ENCODE measurements at places on chromosomes 12 and 14.

DNA sequence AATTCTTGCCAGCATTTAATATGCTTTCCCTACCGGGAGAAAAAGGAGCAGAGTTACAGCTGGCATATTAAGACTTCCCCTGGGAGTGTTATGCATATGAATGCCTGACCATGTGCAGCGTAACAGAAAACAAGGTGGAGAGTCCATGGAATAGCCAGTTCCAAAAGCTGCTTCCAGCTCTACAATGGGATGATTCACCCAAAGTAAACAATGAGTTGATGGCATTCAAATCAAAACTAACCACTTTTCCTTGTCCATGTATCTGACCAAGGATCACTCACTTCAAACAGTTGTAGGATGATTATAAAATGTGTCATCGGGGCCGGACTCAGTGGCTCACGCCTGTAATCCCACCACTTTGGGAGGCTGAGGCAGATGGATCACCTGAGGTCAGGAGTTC, 48.1 kb upstream of the BICDL1 start:
- peak; percentile 83 for DNase-seq

DNA sequence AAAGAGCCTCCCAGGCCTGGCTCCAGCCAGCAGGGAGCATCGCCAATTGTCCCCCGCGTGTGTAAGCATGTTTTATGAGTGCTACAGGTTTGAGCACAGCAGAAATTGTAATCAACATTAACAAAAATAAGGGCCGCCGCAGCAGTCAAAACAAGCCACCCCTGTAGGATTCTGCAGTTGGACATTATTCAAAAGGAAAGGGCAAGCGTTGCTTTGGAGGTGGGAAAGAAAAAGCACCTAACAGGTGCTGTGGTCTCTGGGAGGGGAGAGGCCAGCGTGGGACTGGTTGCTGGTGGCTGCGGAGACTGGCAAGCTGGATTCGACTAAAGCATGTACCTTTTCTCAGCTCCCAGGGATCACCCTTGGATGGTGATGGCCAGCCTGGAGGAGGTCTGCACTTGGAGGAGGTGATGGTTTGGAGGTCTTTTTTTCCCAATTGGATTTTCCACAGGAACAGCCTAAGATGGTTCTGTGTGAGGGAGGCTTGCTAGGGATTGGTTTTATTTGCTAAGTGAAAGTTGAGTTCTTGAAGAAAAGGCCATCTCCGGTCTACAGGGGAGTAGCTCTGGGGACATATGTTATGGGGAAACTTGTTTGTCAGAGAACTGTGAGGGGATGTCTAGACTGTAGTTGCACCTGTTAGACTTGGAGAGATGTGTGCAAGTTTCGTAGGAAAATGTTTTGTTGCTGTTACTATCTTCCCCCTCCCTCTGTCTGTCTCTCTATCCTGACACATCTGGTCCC, 2.0 kb downstream of the DYRK2 start:
- DNase-seq = no peak

GRCh38 chr12:50788561-50788960, 24.7 kb downstream of the ATF1 start:
- peak; percentile 98 for DNase-seq

- DNase-seq = no peak
These were observed 170.9 kb downstream of the GRIP1 start for GRCh38 chr12:66508025-66508424.

GRCh38 chr12:1830981-1831963, 10.9 kb downstream of the LRTM2 start:
- no peak for DNase-seq

- no peak for DNase-seq
These were observed 1.3 kb upstream of the TRIP11 start for GRCh38 chr14:92041203-92041602.

DNA sequence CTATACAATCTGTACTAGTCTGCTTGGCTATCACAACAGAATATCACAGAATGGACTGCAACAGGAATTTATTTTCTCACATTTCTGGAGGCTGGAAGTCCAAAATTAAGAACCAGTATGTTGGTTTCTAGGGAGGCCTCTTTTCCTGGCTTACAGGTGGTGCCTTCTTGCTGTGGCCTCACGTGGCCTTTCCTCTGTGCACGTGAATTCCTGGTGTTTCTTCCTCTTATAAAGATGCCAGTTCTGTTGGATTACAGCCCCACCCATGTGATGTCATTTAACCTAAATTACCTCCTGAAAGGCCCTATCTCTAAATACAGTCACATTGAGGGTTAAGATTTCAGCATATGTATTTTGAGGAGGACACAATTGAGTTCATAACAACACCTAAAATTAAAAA, 32.1 kb upstream of the C2CD5 start:
- DNase-seq = no peak

DNA sequence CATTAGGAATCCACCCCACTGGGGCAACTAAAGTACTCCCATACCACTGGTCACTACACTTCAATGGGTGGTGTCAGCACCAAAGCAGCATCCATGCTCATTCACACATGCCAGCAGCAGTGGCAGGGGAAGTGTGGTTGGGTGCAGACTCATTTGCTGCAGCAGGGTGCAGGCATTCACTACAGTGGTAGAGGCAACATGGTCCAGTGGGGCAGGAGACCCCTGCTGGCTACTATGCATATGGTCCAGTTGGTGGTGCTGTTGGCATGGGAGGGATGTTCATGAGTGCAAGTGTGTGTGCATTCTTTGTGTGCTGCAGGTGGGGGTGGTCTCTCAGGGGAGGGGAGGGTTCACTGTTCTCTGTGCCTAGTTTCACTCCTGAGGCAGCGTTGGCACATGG, 908.4 kb upstream of the NOVA1 start:
- no peak for DNase-seq

DNA sequence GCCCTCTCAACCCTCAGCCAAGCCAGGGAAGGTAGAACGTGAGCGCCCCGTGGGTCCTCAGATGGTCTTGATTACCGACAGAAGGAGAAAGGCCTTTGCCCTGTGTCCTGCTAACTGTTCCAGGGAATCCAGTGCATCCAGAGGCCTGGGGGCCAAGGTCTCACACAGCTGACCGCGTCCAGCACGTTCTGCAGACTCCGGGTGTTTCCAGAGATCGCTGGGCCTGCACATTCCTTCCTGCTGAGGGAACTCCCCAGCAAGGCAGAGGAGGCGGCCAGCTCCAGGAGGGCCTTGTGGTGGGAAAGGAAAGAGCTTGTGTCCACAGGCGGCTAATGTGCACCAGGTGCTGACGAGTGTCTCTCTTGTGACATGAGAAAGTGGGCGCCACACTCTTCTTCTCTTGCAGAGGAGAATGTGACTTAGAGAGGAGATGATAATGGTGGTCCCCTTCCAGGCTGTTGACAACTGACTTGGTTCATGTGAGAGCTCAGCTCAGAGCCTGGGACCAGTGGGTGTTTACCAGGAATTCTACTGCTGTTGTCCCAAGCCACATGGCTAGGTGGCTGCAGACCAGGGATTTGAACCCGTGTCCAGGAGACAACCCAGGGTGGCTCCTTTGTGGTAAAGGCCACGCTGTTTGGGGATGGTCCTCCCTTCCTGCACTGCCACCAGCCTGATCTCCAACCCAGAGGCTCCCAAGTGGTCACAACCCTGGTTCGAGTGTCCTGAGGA, 46.8 kb upstream of the DLK1 start:
- DNase-seq = no peak

GRCh38 chr14:47596860-47597259, 78.5 kb downstream of the MDGA2 start:
- DNase-seq = no peak

DNA sequence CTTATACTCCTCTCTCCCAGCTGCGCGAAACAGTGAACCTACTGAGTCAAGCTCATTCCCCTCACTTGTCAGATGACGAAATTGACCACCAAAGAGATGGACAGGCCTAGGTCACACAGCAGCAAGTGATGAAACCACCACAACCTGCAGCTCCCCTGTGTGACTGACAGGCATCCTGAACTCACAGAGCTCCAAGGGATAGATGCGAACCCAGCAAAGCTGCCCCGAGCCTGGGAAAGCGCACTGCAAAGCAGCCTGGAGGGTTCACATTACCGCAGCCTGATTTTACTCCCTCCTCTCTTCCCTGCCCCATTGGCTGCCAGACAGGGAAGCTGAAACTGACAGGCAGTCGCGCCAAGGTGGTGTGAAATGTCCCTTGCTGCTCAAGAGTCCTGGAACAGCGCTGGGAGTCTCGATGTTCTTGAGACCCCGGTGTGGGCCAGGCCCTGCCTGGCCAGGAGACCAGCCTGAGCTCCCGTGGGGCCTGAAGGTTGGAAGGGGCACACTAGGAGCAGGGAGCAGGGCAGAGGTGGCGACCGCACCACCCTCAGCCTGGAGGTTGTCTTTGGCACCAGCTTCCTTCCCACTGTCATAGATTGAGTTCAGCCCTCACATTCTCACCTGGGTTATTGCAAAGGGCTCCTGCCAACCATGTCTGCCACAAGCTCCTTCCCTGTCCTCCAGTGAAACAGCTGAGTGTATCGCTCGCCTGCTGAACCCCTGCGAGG, 36.3 kb downstream of the SNRNP35 start:
- DNase-seq = no peak

DNA sequence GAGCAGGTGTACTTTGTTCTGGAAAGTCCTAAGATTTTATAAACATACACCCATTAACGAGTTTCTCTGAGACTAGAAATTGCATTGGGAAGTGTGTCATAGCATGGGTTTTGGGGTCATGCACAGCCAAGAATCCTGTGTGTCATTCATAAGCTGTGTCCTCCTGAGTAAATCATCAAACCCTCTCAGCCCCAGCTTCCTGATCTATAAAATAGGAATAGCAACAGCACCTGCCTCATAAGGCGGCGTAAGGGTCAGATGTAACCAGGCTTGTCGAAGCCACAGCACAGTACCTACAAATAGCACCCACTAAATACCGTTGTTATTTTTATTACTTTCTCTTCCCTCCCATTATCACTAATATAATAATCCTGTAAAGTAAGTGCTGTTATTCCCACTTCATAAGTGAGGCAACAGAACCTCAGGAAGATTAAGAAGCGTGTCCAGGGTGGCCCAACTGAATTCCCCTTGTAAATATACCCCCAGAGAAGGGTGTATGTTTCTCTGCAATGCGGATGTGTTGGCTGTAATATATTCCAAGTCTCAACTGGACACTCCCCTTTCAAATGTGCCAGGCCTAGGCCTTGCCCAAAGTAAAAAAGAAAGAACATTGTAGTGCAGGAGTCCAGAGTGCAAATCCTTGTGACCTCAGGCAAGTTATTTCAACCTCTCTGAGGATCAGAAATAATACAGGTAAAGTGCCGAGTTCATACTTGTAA, 188.3 kb upstream of the BCL2L14 start:
- DNase-seq = no peak

DNA sequence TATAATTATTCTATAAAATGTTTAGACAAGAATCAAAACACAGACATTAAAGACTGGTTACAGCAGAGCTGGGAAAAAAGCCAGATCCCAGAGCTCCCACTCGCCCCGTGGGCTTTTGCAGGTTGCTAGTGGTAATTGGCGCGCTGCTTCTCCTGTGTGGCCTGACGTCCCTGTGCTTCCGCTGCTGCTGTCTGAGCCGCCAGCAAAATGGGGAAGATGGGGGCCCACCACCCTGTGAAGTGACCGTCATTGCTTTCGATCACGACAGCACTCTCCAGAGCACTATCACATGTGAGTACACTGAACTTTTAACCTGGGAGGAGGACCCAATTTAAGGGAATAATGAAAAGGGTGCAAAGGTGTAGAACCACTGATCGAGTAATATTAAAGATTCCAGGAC, 7.5 kb downstream of the TMEM52B start:
- DNase-seq = no peak

GRCh38 chr14:58641509-58641908, 3.7 kb downstream of the DACT1 start:
- no peak for DNase-seq

GRCh38 chr14:47744155-47744554, 68.8 kb upstream of the MDGA2 start:
- no peak for DNase-seq

- peak; percentile 20 for DNase-seq
These were observed 48.1 kb downstream of the VWF start for GRCh38 chr12:6076346-6076745.

GRCh38 chr12:29389295-29389919, 8.4 kb upstream of the ERGIC2 start:
- no peak for DNase-seq

DNA sequence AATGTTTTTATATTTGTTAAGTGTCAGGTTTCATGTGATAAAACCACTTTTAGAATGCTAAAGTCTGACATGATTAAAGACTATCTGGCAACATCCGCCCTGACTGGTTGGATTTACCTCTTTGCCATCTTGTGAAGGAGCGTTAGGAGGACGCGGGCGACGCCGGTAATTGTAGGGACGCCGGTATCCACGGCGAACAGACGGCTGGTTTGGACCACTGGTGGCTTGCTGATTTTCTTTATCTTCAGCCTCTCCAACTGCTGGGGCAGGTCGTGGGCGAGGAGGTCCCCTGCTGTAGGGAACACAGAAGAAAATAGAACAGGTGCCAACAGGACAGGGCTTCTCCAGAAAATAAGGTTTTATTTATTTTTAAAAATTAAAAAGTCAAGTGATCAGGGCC, 21.3 kb downstream of the YBX3 start:
- no peak for DNase-seq

DNA sequence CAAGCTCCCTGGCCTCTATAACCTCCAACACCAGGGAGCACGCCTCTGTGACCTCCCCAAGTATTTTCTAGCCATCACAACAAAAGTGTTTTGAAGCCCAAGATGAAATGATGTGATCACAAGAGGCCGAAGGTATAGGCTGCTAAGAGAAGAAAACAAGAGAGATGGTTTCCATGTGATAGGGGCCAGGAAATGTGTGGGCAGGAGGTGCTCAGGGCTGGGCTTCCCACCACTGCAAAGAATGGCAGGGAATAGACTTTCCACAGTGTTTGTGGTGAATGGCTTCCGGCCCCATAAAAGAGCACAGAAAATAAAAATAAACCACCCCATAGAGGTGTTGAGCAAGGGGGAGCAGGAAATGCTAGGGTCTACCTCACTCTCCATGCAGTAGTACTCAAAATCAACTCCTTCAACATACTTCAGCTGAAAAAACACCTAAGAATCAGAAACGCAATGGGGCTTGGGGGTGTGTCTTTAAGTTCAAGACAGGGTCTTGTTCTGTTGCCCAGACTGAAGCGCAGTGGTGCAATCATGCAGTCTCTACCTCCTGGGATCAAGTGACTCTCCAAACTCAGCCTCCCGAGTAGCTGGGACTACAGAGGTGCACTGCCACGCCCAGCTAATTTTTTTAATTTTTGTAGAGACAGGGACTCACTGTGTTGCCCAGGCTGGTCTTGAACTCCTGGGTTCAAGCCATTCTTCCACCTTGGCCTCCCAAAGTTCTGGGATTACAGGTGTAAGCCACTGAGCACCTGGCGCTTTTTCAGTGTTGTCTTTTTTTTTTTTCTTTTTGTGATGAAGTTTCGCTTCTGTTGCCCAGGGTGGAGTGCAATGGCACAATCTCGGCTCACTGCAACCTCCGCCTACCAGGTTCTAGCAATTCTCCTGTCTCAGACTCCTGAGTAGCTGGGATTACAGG, 27.1 kb downstream of the DAD1 start:
- no peak for DNase-seq

- no peak for DNase-seq
These were observed 130.6 kb downstream of the RALGAPA1 start for GRCh38 chr14:35678403-35679028.

Measured in HCEC 1CT (cell line).